ENCODE measurements at places on chromosomes 2 and 18. TPM values are rescaled to one million over a fixed set of nuclear protein-coding genes. Genes with fewer than 3 reads are reported as not detected.

Gene POLR1A
- 3.6 TPM for polyA plus RNA-seq

Gene GKN2
- polyA plus RNA-seq, result not detected

Gene PTPRN
- polyA plus RNA-seq, result not detected

Gene MLPH
- not detected for polyA plus RNA-seq

Gene IL36B
- polyA plus RNA-seq, result not detected

Gene SERPINB3
- not detected for polyA plus RNA-seq

DNA sequence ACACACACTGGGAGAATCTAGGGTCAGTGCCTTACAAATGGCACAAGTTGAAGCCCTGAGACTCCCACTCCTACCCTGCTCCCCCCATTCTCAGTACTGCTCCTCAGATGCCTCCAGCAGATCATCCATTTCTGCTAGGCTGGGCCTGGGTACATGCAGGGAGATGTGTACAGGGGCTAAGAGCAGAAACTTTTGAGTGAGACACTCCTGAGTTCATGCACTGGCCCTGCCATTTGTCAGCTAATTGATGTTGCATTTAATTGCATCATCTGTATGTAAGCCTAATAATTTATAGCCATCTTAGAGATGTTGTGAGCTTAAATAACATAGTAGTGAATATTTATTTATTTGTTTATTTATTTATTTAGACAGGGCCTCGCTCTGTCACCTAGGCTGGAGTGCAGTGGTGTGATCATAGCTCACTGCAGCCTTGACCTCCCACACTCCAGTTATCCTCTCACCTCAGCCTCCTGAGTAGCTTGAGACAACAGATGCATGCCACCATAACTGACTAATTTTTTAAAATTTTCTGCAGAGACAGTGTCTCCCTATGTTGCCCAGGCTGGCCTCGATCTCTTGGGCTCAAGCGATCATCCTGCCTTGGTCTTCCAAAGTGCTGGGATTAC lies 4.8 kb upstream of the CASP8 start:
- H3K4me3 ChIP-seq, result no peak overlapping the region
- no peaks in the 10 kb centered on the region for H3K36me3 ChIP-seq
- peak overlapping the region; percentile 86 for H3K27ac ChIP-seq
- peaks cover 97% of the 10 kb centered on the region for H3K4me1 ChIP-seq
- DNase-seq, result no peak
- H3K27me3 ChIP-seq, result no peaks in the 10 kb centered on the region

DNA sequence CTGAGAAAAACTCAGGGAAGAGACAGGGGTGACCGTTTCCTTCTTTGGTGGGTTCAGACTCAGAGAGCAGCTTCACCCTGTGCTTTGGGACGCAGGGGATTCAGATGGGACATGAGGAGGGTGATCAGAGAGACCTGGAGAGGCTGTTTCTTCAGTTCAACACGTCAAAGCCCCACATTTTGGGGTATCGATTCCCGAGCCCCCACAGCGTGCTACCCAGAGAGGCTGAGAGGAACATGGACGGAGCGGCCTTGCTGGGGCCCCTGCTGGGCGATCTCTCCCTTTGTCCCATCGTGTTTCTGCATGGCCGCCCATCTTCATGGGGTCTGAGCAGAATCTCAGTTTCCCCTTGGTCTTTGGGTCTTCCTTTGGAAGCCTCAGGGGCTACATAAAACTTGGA lies 38.2 kb upstream of the PXDN start:
- H3K4me3 ChIP-seq, result no peak overlapping the region
- no peak for DNase-seq
- H3K4me1 ChIP-seq, result no peaks in the 10 kb centered on the region
- H3K27ac ChIP-seq, result no peak overlapping the region
- no peaks in the 10 kb centered on the region for H3K36me3 ChIP-seq

DNA sequence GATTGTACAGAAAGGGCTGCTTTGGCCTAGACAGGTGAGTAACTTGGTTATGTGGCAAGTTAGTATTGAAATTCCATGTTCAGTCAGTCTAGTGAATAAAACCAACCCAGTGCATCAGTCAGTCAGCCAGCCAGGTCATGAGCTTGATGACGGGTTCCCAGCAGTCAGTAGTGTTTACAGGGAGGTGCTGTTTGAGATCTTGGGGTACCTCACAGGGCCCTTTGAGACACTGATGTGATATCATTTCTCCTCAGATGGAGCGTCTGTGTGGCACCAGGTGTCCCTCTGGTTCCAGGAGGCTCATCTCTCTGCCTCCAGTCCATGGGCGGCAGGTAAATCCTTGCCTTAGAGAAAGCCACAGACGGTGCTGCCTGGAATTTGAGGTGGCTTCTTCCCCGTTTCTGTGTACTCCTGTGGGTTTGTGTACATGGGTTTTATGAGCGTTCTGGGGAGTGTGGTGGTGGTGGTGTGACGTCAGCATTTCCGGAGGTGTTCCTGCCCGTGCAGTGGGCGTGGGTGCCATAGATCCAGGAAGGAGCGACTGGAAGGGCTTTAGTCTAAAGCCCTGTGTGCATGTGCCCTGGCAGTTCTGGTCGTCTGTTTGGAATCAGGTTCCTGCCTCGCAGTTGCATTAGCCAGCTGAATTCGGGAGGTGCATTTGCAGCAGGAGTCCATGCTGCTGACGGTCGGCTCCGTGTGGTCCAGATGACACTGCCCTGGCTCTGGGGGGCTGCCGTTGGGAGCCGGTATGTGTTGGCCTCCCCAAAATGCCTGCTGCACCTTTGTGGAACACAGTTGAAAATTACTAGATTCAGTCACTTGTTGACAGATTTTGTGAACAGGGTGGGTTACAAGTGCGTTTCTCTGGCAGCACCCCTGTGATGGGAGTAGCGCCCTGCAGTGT lies 2.1 kb downstream of the CTDP1 start:
- H3K27me3 ChIP-seq, result no peaks in the 10 kb centered on the region
- H3K36me3 ChIP-seq, result peaks cover 4% of the 10 kb centered on the region
- H3K4me3 ChIP-seq, result peak overlapping the region; percentile 88
- peak; percentile 78 for DNase-seq

DNA sequence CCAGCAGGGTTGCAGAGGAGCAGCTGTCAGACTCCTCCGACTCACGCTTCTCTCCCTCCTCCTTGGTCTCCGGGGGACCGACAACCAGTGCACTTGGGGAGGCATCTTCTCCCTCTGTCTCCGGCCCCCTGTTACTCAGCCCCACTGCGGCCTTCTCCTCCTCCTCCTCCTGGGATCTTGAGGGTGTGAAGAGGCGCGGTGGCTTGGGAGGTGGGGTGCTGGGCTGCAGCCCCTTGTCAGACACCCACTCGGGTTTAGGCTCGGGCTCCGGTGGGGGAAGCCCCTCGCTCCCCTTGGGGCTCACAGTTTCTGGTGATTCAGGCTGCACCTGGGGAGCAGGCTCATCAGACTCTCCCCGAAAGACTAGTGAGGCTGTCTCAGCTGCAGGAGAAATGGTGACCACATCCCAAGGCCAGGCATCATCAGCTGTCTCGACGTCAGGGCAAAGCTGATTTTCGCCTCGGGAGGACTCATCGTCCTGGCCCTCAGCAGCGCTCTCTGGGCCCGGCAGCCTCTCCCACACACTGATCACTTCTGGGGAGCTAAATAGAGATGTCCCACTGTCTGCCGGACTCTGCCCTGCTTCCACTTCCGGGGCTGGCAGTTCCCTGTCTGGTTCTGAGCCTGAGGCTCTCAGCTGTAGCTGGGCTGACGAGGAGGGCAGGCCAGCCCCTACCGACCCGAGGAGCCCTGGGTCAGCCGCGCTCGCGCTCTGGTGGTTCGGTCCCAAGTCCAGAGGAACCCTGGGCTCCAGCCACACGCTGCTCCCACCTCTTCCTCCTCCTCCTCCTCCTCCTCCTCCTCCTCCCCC lies 9.0 kb upstream of the SFXN5 start:
- no peak overlapping the region for H3K4me3 ChIP-seq
- no peaks in the 10 kb centered on the region for H3K27me3 ChIP-seq
- no peak for DNase-seq
- H3K4me1 ChIP-seq, result no peaks in the 10 kb centered on the region
- no peaks in the 10 kb centered on the region for H3K36me3 ChIP-seq

DNA sequence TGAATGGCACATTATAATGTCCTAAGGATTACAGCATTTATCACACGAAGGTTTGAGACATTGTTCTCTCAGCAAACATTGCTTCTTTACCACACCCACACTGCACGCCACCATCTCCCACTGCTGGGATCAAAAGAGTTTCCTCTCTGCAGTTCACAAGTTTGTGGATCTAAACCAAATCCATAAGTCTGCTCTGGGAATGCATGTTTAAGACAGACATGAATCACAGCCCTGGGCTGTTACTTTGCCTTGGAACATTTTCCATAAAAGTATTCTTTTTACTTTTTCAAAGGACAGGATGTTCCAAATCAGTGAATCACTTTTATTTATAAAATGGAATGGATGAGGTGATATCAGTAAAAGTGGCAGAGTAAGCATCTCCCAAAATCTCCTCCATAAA lies 36.1 kb downstream of the STPG4 start:
- no peak for DNase-seq
- H3K27ac ChIP-seq, result no peak overlapping the region
- H3K36me3 ChIP-seq, result no peaks in the 10 kb centered on the region
- H3K4me3 ChIP-seq, result no peak overlapping the region

DNA sequence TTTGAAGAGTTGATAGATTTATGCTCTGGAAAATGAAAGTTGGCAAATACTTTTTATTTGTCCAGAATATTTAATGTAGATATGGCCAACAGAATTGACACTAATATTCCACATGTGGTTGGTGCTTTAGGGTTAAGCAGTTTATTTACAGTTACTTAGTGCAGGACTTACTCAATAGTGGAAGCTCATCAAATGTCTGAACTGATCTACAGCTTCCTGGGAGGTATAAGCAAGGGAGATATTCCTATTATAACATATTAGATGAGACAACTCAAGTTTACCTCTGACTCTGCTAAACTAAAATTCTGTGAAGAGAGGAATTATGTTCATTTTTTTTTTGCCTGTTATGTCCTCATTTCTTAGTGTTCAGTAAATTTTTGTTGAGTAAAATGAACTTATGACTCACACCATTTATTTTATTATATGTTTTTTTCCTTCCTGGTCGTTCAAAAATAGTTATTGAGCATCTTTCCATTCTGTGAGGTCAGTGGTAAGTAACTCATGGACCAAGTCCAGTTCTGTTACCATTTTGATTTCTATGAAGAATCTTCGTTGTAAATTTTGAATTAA lies 13.6 kb downstream of the ABI2 start:
- H3K4me1 ChIP-seq, result no peaks in the 10 kb centered on the region
- no peak for DNase-seq
- H3K27me3 ChIP-seq, result no peaks in the 10 kb centered on the region
- no peaks in the 10 kb centered on the region for H3K36me3 ChIP-seq
- no peak overlapping the region for H3K27ac ChIP-seq

GRCh38 chr2:27204566-27204965 lies 7.3 kb upstream of the ATRAID start:
- DNase-seq, result no peak
- H3K36me3 ChIP-seq, result peaks cover 58% of the 10 kb centered on the region
- no peak overlapping the region for H3K27ac ChIP-seq
- H3K27me3 ChIP-seq, result no peaks in the 10 kb centered on the region
- H3K4me1 ChIP-seq, result peaks cover 8% of the 10 kb centered on the region

DNA sequence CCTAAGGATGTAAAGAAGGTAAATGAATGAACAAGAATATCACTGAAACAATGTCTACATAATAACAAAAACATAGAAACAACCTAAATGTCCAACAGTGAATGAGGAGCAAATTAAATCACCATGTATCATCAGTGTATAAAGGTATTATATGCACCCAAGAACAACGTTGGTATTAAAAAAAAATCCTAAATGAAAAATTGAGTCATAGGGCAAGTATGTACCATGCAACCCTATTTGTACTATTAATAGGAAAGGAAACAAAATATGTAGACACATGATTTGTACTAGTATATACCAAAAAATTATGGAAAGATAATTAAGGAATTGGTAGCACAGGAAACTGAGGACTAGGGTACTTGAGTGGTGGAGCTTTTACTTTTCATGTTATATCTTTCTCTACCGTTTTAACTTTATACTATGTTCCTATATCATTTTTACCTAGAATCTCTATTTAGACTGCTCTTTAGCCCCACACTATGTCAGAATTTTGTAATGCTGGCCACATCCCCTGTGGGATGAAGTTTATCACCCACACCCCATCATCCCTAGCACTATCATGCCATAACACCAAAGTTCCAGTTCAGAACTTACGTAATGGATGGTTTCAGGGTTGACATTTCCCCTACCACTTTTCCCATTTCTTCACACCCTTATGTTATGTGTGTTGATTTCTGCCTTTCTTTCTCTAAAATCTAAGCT lies 25.6 kb downstream of the IKZF2 start:
- H3K4me1 ChIP-seq, result no peaks in the 10 kb centered on the region
- H3K36me3 ChIP-seq, result no peaks in the 10 kb centered on the region
- no peak for DNase-seq
- no peak overlapping the region for H3K27ac ChIP-seq

DNA sequence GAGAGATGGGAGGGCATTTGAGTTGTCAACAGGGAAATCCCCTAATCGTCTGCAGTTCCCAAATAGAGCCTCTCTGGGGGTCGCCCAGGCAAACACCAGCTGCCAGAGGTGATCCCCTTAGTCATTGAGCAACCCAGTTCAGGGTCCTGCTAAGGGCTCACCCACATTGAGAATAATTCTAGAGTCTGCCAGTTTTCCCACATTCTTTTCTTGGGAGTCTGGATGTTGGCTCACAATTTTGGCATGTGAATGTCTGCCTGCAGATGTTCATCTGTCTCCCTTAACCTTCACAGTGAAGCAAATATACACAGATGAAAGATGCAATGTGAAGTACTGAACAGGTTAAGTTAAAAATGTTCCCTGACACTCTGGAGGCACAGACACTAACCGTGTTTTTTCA lies 11.4 kb upstream of the SMIM21 start:
- H3K27me3 ChIP-seq, result peaks cover 5% of the 10 kb centered on the region
- DNase-seq, result no peak
- H3K27ac ChIP-seq, result no peak overlapping the region
- H3K4me3 ChIP-seq, result no peak overlapping the region
- H3K4me1 ChIP-seq, result no peaks in the 10 kb centered on the region
- no peaks in the 10 kb centered on the region for H3K36me3 ChIP-seq
